T-helper 9 cell (primary cell): ENCODE measurements at places on chromosomes 4 and X.

GRCh38 chr4:56570041-56570440 lies 64.5 kb downstream of the ARL9 start:
- DNase-seq = no peak

- DNase-seq = no peak
Observed at GRCh38 chr4:188869581-188869980, 730.3 kb downstream of the TRIML1 start.

DNA sequence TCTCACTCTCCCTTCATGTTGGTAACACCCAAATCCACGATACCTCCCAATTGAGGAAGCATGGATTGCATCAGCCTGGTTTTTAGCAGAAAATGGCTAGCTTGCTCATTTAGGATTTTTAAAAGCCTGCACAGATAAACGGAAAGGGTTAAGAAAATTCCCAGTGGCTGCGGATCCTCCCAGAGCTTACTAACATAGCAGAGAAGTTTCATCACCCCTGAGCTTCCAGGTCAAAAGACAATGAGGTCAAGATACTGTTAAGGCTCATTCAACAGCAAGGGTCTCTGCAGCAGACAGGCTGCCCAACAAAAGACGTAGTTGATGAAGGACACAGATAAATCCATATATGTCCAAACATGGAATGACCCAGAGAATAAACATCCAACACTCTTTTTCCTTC lies 220.2 kb downstream of the ASMT start:
- no peak for DNase-seq

- no peak for DNase-seq
Observed at GRCh38 chr4:111923786-111924185, 221.5 kb upstream of the FAM241A start.

GRCh38 chr4:15894393-15894792 lies 44.1 kb downstream of the FGFBP1 start:
- DNase-seq = no peak

GRCh38 chr4:51830156-51830720 lies 12.7 kb upstream of the DCUN1D4 start:
- no peak for DNase-seq

DNA sequence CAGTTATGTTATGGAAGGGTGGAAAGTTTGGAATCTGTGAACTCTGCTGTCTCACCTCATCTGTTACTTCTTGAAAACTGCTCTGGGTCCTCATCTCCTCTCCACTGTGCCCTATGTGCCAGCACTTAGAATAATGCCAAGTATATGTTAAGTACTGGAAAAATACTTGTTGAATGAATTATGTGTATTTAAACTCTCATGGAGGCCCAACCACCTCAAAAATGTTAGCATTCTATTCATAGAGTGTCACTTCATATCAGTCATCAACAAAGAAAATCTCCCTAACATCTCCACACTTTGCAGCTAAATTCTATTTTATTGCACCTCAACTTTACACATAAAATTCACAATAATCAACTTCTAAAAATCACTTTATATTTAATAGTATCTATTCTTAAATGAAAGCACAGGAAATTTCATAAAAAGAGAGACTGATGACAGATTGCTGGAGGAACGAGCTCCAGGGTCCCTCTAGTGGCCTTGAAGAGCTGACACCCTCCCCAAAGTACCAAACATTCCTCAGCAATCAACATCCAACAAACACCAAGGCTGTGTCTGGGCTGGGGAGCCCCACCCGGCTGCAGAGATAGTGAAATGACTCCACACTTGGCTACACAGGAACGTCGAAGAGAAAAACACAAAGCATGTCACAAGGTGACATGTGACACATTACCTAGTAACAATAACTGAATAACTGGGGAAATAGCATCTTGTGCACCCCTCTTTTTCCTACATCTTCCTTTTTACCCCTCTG lies 45.8 kb downstream of the SLC39A8 start:
- DNase-seq = no peak
